ENCODE measurements at places on chromosomes 6 and 20. TPM values are rescaled to one million over a fixed set of nuclear protein-coding genes. Genes with fewer than 3 reads are reported as not detected.

- peaks cover 100% of the 10 kb centered on the region for H3K27me3 ChIP-seq
- peak; percentile 49 for DNase-seq
- H3K4me3 ChIP-seq, result no peak overlapping the region
- H3K4me1 ChIP-seq, result peaks cover 21% of the 10 kb centered on the region
- no peaks in the 10 kb centered on the region for H3K36me3 ChIP-seq
These were observed 41.1 kb upstream of the OSTM1 start for GRCh38 chr6:108115598-108116058.

- peaks cover 13% of the 10 kb centered on the region for H3K27me3 ChIP-seq
- H3K4me1 ChIP-seq, result no peaks in the 10 kb centered on the region
- H3K4me3 ChIP-seq, result no peak overlapping the region
- H3K27ac ChIP-seq, result no peak overlapping the region
These were observed 304.6 kb upstream of the ZFP64 start for GRCh38 chr20:52496191-52496590.

DNA sequence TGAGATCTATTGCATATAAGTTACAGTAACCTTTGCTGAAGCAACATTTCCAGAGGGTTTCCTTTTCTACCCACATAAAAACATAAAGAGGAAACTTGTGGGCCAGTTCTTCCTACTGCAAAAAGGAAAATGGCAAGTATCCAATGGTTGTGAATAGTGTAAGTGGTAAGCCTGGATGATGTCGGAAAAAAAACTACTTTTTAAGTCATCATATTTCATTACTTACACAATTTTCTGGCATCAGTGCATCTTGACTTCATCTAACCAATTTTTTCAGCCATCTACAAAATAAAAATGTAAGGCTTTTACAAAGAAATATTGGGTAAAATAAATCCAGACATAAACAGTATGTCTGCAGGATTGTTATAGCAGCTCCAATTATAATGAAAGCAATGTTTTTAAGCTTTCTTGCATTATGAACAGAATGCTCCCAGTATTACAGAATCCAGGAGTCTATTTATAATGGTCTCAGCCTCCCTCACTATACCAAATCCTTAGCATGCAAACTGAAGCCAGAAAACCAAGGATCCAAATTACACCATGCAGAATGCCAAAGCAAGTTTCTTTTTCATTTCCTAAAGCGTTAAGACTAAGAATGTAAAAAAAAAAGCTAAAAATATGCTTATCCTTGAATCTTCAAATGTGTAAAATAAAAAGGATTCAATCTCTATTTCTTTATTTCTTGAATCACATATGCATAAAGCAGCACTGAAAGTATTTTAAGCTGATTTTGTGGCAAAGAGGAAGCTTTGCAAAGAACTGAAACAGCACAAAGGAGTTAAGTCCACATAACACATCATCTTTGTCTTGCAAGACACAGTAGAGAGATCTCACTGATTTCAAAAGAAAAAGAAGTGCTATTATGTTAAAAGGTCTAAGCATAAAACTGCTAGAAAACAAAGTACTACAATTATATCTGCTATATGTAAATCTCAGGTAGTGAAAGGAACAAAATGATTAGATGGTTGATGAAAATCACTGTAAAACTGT, 126.8 kb upstream of the HMGCLL1 start:
- H3K36me3 ChIP-seq, result no peaks in the 10 kb centered on the region
- no peaks in the 10 kb centered on the region for H3K27me3 ChIP-seq
- H3K27ac ChIP-seq, result no peak overlapping the region
- no peak overlapping the region for H3K4me3 ChIP-seq
- peak; percentile 69 for DNase-seq
- no peaks in the 10 kb centered on the region for H3K4me1 ChIP-seq

GRCh38 chr20:15866916-15867730, 706.1 kb downstream of the KIF16B start:
- H3K36me3 ChIP-seq, result no peaks in the 10 kb centered on the region
- no peak overlapping the region for H3K4me3 ChIP-seq
- H3K4me1 ChIP-seq, result no peaks in the 10 kb centered on the region
- no peak for DNase-seq
- H3K27ac ChIP-seq, result no peak overlapping the region
- no peaks in the 10 kb centered on the region for H3K27me3 ChIP-seq

DNA sequence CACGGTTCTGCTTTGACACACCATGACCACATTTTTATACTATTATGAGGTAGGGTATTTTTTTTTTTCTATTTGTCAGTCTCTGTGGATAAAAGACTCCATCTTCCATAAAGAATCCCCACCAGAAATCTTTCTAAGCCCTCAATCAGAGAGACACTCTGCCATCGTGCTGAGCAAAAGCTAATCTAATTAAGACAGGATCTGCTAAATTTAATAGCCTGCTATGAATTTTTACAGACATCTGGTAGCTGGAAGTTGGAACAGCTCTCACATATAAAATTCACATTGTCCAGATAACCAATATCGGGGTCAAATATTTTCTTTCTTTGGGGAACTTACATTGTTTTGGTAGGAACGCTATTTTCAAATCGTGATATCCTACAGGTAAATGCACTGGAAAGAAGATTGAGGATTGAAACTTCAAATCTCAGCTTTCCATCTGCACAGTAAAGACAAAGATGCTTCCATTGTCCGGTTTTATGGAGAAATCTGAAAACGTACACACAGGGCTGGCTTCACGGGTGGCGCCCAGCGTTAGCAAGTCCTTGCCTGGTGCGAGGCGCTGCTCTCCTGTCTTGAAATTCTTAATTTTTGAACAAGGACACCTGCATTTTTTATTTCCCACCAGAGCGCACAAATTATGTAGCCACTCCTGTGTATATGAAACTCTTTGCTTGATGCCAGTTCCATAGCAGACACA, 573.8 kb upstream of the NOX3 start:
- no peaks in the 10 kb centered on the region for H3K36me3 ChIP-seq
- H3K27ac ChIP-seq, result no peak overlapping the region
- H3K27me3 ChIP-seq, result no peaks in the 10 kb centered on the region
- peak; percentile 39 for DNase-seq
- no peaks in the 10 kb centered on the region for H3K4me1 ChIP-seq

DNA sequence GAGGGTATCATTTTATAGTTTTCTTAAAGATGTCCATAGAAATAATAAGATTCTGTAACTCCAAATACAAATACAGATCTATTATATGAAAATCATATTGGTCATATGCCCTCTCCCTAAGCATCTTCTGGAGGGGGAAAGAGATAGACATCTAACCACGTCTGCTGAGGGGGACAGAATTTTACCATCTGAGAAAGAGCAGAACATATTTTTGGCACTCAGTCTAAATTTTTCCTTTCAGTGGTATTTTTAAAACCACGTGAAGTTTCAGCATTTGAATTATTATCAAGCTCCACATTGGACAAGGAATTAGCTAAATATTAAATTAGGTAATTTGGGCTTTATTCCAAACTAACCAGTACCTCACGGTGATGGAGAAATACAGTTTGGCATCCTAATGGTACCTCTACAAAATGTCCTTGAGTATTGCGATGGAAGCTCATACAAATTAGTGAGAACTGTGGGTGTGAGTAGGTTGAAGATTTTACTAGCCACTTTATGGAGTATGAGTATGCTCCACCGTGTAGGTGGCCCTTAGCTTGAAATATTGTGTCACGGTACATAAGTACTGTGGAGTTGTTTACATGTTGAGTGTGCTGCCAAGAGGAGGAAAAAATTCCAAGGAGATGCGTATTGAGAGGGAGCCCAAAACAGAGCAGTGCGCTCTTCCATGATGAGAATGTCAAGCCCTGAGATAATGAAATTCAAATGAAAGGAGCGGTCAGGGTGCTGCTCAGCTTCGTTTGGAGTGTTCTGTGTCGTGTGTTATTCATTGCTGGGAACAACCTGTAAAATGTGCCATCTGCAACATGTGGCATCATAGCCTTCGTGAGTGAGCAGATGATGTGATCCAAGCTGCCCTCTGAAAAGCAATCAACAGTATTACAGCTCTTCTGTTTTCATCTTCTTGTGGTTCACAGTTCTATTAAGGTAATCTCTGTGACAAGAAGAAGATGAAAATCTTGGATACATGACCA, 48.4 kb upstream of the PHACTR2 start:
- H3K27ac ChIP-seq, result no peak overlapping the region
- no peak overlapping the region for H3K4me3 ChIP-seq
- no peak for DNase-seq
- no peaks in the 10 kb centered on the region for H3K36me3 ChIP-seq
- peaks cover 5% of the 10 kb centered on the region for H3K4me1 ChIP-seq

- peaks cover 62% of the 10 kb centered on the region for H3K36me3 ChIP-seq
- peak overlapping the region; percentile 99 for H3K27ac ChIP-seq
- peaks cover 93% of the 10 kb centered on the region for H3K4me1 ChIP-seq
- DNase-seq, result no peak
These were observed 5.0 kb downstream of the BCL2L1 start for GRCh38 chr20:31717478-31718201.

- H3K4me3 ChIP-seq, result no peak overlapping the region
- H3K4me1 ChIP-seq, result no peaks in the 10 kb centered on the region
- H3K27me3 ChIP-seq, result no peaks in the 10 kb centered on the region
- no peak for DNase-seq
- no peak overlapping the region for H3K27ac ChIP-seq
These were observed 28.9 kb downstream of the KIAA1755 start for GRCh38 chr20:38231531-38232121.

DNA sequence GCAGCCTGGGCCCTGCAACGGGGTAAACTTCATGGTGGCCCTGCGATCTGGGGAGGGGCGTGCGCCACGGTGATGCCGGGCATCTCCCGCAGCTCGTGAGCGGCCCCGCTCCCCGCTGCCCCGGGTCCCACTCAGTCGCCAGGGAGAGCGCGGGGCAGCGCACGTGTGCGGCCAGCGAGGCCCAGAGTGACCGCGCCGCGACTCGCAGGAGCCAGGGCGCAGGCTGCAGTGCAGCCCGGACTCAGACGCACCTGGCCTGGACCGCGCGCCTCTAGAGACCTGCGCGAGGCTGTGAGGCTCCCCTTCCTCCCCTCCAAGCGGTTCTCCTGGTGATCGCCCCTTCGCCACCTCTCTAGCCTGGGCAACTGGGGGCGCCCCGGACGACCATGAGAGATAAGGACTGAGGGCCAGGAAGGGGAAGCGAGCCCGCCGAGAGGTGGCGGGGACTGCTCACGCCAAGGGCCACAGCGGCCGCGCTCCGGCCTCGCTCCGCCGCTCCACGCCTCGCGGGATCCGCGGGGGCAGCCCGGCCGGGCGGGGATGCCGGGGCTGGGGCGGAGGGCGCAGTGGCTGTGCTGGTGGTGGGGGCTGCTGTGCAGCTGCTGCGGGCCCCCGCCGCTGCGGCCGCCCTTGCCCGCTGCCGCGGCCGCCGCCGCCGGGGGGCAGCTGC, 652 bp downstream of the BMP6 start:
- H3K4me3 ChIP-seq, result peak overlapping the region; percentile 58
- no peak overlapping the region for H3K27ac ChIP-seq
- H3K27me3 ChIP-seq, result peaks cover 60% of the 10 kb centered on the region
- no peaks in the 10 kb centered on the region for H3K36me3 ChIP-seq
- DNase-seq, result peak; percentile 84
- H3K4me1 ChIP-seq, result peaks cover 13% of the 10 kb centered on the region

GRCh38 chr6:85114581-85114935, 335.3 kb upstream of the NT5E start:
- H3K27ac ChIP-seq, result no peak overlapping the region
- no peaks in the 10 kb centered on the region for H3K36me3 ChIP-seq
- no peak for DNase-seq
- no peaks in the 10 kb centered on the region for H3K27me3 ChIP-seq

DNA sequence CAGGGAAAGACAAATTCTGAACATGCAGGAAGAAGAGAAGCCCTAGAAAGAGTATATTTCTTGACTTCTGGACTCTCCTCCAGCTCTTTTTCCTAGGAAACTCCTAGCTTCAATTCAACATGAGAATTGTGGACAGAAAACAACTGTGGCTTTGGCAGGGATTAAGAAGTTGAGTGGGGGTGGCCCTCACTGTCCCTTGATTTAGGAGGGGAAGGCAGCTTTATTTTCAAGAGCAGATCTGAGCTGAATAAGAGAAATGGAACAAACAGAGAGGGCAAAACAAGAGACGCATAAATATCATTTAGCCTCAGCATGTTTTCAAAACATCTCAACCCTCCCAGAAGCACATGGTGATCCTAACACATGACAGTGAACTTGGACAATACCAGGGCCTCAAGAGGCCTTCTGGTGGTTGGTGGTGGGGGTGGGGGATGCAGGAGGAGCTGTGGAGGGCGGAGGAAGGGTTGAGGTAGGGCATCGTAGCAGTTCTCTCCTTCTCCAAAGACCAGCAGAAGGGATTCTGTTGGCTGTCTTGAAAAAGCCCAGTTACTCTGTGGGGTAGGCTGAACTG, 21.1 kb upstream of the TAGAP start:
- H3K27ac ChIP-seq, result no peak overlapping the region
- no peaks in the 10 kb centered on the region for H3K4me1 ChIP-seq
- no peak for DNase-seq
- no peaks in the 10 kb centered on the region for H3K36me3 ChIP-seq
- peaks cover 4% of the 10 kb centered on the region for H3K27me3 ChIP-seq

GRCh38 chr6:93580446-93580845, 161.1 kb upstream of the EPHA7 start:
- no peaks in the 10 kb centered on the region for H3K4me1 ChIP-seq
- H3K36me3 ChIP-seq, result no peaks in the 10 kb centered on the region
- DNase-seq, result no peak
- H3K27me3 ChIP-seq, result no peaks in the 10 kb centered on the region
- no peak overlapping the region for H3K27ac ChIP-seq
- no peak overlapping the region for H3K4me3 ChIP-seq

DNA sequence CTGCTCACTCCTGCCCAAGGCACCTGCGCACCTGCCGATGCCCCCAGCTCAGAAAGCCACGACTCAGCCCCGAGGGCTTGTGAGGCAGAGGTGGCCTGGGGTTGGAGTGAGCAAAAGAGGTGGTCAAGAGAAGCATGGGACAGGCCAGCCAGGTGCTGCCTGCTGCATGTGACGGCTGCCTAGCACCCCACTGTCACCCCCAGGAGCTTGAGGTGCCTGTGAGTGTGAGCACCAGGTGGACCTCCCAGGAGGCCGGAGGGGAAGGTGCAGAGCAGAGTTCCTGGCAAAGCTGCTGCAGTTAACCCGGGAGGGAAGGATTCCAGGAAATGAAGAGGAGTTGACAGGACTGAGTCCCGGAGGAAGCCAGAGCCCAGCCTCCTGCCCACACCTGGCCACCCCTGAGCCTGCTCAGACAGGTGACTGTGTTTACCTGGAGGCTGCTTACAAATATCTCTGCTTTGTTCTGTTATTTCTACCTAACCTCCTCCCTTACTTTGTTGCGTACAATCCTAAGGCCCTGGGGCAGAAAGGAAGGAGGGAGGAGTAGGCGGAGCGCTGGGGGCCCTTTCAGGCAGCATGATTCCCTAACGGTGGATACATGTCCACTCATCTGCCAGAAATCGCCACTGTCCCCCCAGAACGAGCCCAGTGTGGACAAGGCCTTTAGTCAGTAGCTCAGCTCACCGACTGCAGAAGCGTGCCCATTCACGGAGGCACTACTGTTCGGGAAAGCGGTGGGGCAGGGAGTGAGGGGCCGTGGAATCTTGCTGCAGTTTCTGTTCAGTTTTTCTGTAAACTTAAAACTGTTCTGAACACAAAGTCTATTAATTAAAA, 87.5 kb upstream of the MPC1 start:
- H3K27ac ChIP-seq, result no peak overlapping the region
- no peak overlapping the region for H3K4me3 ChIP-seq
- peak; percentile 61 for DNase-seq

- no peak overlapping the region for H3K4me3 ChIP-seq
- H3K4me1 ChIP-seq, result peaks cover 66% of the 10 kb centered on the region
- H3K27me3 ChIP-seq, result no peaks in the 10 kb centered on the region
- H3K27ac ChIP-seq, result peak overlapping the region; percentile 74
These were observed 28.1 kb downstream of the TOX2 start for GRCh38 chr20:43942667-43943285.

LRRC73 gene
- 0.66 TPM for polyA plus RNA-seq

SLA2 gene
- polyA plus RNA-seq, result 1.2 TPM

EGFL8 gene
- 31.9 TPM for polyA plus RNA-seq

NEURL2 gene
- polyA plus RNA-seq, result 5.0 TPM

ABHD12 gene
- 48.2 TPM for polyA plus RNA-seq

ADGRF4 gene
- 0.38 TPM for polyA plus RNA-seq

OOEP gene
- polyA plus RNA-seq, result not detected
